ENCODE measurements at places on chromosomes 7 and 10.
A peak's percentile ranks its signal among the peaks of the same experiment; 100 is the strongest.

DNA sequence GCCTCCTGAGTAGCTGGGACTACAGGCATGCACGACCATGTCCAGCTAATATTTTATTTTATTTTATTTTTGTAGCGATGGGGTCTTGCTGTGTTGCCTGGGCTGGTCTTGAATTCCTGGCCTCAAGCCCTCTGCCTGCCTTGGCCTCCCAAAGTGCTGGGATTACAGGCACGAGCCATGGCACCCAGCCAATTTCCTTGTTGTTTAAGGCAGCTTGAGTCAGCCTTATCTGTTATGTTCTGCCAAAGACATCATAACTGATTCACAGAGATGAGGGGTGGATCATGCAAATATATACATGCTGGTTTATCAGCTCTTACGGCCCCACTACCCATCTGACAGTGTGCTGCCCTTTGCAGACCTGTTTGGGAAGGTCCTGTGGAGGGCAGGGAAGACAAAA is 826.7 kb downstream of the TYW1 start:
- DNase-seq: no peak

- no peak for DNase-seq
Observed at GRCh38 chr7:132464740-132465139, 111.5 kb downstream of the PLXNA4 start.

GRCh38 chr7:134910968-134911367 is 75.3 kb upstream of the AGBL3 start:
- no peak for DNase-seq

DNA sequence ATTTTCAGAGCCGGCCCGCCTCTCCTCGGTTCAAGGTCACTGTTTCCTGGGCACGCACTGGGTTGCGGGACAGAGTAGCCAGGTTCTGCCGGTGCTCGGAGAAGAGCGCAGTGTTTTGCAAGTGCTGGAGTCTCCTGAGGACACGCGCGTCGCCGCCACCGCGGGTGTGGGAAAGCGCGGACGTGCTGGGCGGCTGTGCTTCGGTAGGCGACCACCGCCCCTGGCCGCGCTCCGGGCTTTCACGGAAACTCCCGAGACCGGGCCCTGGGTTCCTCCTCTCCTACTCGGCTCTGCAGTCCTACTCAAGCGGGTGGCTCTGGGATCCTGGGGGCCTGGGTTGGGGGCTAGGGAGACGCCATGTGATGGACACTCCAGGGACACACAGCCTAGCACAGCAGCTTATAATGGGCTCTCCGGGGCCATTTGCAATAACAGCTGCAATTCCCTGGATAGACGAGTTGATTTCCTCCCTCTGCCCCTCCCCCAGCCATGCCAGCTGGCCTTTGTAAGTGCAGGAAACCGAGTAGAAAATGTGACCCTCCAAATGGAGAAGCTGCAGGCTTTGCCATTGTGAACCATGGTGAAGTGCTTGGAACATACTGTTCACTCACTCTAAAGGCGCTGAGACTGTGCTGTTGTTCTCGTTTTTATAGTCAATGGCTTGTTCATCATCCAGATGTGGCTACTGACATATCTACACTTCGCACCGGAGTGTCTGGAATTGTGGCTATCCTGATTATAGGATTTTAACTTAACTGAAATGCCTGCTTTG is 2.1 kb downstream of the FRAT1 start:
- peak; percentile 36 for DNase-seq

DNA sequence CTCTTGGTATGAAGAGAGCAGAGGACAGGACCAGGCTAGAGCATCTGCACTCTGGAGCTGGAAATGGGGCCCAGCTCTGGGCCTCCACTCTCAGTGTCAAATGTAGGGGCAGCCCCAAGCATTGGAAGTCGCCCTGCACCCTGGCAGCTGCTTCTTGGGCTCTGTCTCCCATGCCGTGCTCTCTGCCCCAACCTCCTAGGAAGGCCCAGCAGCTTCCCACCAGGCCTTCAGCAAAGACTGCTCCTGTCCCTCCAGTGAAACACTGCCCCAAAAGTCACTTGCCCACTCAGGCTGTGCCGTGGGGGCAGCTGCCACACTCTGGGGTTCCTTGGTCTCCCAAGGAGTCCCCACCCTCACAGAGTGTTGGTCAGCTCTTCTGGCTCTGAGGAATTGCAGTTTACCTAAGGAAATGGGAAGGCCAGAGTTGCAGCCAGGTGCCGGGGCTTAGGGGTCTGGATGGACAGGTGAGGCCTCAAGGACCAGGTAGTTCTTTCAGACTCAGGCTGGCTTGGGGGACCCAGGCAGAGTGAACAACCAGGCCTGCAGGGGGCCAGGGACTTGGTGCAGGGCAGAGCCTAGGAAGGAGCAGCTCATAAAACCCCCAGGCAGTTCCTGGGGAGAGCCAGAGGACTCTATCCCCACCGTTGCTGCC is 9.4 kb upstream of the OPN4 start:
- DNase-seq: no peak

Data from NCI-H2227 treated with DMSO at 0.1 percent for 48 hours (cell line).